NCI-H2171 (cell line): ENCODE measurements at places on chromosomes 11 and 22.

DNA sequence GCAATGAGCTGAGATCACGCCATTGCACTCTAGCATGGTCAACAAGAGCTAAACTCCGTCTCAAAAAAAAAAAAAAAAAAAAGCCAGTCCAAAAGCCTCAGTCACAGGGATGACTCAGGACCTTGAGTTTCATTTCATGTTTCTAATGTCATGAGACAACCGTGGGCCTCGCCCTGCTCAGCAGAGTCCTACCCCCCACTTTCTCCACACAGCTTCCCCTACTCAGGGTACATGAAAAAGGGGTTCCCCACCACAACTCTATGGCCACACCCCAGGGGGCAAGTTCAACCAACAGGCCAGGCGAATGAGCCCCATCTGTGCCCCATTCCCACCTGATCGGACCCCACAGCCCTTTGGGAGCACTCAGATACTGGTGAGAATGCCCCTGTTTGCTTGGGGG lies 24.3 kb upstream of the ADA2 start:
- no peak for DNase-seq

- DNase-seq, result no peak
Observed at GRCh38 chr11:66235141-66235540, 33.3 kb upstream of the RAB1B start.

DNA sequence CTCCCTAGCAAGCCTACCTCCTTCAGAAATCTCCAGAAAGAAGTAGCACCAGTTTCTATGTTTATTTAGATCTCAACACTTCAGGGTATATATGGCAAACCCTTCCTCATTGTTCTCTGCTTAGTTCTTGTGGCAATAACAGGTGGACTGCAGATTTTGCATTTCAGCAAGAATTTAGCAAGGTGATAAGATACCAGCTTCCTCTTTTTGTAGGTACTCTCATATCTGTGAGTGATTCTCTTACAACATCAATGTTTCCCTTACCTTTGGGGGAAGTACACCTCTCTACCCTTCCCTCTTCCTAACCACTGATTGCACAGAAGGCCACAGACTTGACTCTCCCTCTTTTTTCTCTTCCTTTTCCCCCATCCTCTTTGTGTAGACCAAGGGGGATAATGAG lies 230.9 kb upstream of the SESN3 start:
- DNase-seq, result no peak

DNA sequence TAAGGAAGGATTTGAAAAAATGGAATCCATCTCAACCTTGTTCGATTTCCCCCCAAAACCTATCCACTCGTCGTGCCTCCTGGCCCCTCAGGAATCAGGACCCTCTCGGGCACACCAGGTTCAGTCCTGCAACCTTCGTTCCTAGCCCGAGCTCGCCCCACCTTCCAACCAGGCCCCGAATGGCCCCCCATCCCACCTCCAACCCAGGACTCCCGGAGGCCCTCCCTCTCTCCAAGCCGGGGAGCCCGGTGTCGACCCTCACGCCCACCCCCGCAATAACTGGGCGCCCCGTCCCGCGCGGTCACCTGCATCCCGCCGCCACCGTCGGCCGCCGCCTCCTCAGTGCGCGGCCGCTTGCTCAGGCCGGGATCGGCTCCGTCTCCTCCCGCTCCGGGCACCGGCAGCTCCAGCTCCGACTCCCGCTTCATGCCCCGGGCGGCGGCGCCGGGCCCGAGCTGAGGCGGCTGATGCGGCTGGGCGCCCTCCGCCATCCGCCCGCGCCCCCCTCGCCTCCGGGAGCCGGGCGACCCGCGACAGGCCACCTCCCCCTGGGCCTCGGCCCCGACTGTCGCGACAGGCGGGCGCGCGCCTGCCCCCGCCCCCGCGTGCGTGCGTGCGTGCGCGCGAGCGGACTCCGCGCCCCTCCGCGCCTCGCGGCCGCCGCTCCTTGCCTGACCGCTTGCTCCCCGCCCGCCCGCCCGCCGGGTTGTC lies 534 bp downstream of the RBFOX2 start:
- DNase-seq, result peak; percentile 72

DNA sequence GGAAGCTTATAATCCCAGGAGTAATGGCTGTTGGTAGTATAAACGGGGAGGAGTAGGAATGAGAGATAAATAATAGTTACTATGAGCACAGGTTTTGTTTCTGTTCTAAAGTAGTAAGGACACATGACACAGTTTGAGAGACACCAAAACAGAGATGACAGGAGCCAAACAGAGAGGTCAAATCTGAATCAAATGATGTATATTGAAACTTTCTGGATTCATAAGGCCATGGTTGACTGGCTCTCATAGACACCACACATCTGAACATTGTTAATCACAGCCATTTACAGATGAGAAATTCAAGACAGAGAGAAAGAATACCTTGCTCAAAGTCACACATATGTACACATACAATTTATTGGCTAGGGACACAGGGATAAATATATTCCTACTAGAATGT lies 63.4 kb upstream of the UCP3 start:
- DNase-seq, result no peak

DNA sequence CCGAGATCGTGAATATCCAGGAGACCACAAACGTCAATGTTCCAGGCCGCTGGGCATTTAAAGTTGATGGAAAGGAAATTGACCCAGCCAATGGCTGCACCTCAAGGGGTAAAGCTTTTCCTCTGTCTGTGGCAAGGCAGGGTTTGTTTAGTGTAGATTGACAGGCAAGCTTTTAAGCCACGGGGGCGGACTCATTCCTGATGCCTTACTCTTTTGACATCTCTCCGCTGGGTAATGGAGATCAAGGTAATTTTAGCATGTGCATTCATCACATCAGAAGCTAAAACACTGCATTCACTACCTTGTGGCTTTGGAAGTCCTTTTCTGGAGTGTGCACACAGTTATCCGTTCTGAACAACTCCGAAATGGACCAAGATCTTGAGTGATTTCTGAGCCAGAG lies 12.6 kb downstream of the TECTA start:
- DNase-seq, result no peak

GRCh38 chr11:67538823-67539505 lies 15.7 kb upstream of the CABP2 start:
- no peak for DNase-seq

GRCh38 chr11:35785287-35786167 lies 123.0 kb downstream of the TRIM44 start:
- DNase-seq, result no peak

DNA sequence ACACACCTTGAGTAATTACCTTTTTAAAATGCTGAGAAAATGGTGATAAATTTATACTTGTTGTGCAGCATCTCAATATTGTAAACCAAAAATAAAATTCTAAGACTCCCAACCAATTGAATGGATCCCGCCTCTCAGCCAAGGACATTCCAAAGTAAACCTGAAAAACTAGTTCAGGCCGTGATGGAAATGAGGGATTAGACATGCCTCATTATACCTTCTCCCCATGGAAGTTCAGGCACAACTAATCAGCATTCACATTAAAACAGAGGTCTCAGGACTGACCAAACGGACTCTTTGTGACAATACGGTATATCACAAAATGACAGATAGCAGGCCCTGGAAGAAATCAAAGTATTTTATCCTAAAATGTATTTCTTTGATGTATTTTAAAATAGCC lies 907.4 kb upstream of the RAG2 start:
- DNase-seq, result no peak

GRCh38 chr22:25148149-25148691 lies 51.4 kb upstream of the CRYBB3 start:
- no peak for DNase-seq

DNA sequence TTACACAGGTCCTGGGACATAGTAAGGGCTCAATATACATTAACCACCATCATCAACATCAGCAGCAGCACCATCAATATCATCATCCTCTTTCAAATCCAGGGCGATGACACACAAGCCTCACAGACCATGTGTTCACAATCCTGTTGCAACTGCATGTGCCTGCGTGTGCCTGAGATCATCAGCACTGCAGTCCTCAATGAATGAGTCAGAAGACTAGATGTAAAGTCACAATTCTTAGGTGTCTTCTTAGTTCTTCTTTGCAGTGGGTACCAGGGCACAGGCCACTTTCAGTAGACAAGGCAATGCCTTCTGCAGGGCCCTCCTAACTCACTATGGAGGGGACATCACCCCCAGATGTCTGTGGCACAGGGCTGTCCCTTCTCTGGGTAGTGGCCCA lies 111.1 kb downstream of the MYO18B start:
- no peak for DNase-seq

DNA sequence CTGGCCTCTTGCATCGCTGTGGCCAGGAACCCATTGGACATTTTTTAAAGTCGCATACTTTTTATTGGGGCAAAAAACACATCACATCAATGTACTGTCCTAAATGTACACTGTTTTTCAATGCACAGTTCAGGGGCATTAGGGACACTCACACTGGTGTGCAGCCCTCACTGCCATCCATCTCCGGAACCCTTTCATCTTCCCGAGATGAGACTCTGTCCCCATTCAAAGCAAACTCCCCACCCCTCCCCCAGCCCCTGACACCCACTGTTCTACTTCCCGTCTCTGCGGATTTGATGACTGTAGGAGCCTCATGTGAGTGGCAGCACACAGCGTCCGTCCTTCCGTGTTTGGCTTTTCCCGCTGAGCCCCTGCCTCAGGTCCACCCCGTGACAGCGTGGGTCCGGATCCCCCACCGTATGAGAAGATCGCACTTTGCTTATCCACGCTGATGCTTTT lies 41.8 kb upstream of the TH start:
- DNase-seq, result no peak

DNA sequence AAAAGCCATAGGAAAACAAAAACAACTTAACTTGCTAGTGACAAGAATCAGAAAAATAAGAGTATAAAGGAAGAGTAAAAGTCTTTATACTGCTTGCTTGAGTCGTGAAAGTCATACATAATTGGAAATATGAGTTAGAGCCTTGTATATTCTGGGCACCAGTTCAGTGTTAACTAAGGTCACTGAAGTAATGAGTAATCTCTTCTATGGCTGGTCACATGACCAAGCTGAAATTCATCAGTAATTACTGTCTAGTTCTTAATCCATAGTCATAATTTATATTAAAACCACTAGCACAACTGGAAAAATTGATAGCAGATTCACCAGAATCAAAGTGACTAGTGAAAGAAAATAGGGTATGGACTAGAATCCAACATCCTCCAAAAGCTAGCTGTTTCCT lies 84.4 kb upstream of the SLC5A12 start:
- DNase-seq, result no peak

GRCh38 chr11:119126675-119127268 lies 5.4 kb downstream of the HINFP start:
- no peak for DNase-seq

DNA sequence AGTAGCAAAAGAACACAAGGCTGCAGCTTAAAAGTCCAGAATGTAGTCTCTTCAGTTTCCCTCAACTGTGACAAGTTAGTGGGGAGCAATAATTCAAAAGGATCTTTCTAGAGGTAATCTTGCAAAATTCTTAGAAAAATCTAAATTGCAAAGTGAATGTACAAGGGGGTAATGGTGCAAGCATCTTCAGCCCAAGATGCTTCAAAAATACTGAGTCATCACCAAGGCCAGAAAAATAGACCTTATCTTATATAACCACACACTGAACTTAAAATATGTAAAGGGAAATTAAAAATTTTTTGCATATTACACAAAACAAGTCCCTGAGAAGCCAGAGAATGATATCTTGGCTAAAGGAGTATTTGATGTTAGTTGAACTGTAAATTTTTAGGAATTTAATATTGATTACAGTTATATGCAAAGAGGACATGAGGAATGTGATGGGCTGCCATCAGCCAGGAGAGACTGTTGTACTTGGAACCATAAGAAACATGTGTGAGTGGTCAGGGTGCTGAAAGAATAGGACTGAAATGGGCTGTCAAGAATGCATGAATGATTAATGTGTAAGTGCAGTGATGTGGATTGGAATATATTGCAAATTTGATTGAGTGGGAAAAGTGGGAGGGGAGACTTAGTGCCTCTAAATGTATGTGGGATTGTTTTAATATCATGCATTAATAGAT lies 85.7 kb upstream of the LIN7C start:
- DNase-seq, result no peak

DNA sequence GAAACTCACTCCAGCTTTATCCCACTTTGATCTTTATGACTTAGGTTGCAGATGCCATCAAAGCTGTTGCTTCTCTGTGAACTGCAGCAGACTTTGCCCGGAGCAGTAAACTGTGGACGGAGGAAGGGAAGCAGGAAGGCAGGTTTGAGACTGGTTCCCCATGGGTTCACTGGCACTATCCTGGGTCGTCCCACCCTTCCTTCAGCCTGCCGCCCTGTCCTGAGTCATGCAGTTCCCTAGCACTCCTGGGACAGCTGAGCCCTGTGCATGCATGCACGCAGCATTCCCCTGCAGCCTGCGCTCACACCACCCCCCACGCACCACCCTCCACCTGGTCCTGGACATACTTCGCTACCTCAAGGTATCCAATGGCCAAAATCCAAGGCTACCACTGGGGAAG lies 23.5 kb upstream of the P2RY2 start:
- no peak for DNase-seq

GRCh38 chr22:49090853-49091135 lies 736.9 kb downstream of the BRD1 start:
- no peak for DNase-seq

- DNase-seq, result no peak
Observed at GRCh38 chr11:43399983-43400630, 41.4 kb downstream of the TTC17 start.

DNA sequence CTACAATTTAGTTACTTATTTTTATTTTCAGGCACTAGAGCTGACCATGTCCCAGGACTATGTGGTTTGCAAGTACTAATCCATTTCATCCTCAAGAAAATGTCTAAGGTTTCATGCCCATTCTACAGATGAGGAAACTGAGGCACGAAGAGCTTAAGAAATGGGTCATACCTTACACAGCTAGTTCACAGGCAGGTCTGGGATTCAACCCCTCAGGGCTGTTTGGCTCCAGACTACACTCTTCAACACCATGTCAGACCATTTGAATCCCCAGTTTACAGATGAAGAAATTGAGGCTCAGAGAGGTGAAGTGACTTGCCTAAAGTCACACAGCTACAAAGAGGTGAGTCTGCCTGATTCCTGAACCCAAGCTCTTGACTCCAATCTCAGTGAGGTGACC lies 144.1 kb downstream of the MIAT start:
- DNase-seq, result no peak

DNA sequence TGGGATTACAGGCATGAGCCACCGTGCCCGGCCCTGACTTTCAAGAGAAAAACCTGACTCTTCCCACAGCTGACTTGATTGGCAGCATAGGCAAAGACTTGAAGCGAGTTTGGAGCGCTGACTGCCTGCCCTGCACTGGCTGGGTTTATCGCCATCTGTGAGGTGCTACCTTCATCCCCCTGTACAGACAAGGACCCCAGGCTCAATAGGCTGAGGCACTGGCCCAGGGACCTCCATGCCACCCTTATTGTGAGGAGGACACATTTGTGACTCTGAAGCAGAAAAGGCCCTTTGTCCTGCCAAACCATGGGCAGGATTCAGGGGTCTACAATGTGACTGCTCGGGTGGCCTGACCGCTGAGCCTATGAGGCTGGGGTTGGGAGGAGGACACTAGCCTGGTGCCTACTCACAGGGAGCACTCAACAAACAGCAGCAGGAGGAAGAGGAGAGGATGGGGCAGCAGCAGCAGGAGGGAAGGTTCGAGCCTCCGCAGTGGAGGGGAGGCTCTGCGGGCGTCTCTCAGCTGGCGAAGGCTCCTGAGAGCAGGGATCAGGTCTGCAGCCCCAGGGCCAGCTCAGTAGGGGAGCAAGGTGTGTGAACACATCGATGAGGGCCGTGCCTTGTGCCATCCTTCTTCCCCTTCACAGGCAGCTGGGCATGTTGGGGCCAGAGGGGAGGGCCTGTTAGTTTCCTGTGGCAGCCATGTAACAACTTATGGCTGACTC lies 72.9 kb upstream of the WNT7B start:
- no peak for DNase-seq

GRCh38 chr11:69854713-69855112 lies 35.5 kb upstream of the FGF3 start:
- no peak for DNase-seq

- no peak for DNase-seq
Observed at GRCh38 chr11:104529213-104529612, 365.3 kb upstream of the PDGFD start.
